ENCODE measurements at places on chromosomes 3 and 15.

- peak; percentile 67 for DNase-seq
Measured at GRCh38 chr3:69197922-69198530, 75.6 kb upstream of the LMOD3 start.

DNA sequence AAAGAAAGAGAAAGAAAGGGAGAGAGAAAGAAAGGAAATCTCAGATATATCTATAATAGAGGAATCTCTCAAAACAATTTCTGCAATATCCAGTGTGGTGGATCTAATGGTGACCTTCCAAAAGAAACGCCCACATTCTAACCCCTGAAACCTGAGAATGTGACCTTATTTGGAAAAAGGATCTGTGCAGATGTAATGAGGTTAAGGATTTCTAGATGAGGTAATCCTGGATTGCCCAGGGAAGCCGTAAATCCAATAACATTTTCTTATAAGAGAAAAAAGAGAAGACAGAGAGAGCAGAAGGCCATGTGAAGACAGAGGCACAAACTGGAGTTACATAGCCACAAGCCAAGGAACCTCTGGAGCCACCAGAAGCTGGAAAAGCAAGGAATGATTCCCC, 307.6 kb downstream of the ZBTB20 start:
- DNase-seq = no peak

GRCh38 chr3:183576487-183577107, 21.1 kb upstream of the KLHL6 start:
- DNase-seq = no peak

GRCh38 chr3:56135941-56136340, 332.3 kb downstream of the ERC2 start:
- no peak for DNase-seq

DNA sequence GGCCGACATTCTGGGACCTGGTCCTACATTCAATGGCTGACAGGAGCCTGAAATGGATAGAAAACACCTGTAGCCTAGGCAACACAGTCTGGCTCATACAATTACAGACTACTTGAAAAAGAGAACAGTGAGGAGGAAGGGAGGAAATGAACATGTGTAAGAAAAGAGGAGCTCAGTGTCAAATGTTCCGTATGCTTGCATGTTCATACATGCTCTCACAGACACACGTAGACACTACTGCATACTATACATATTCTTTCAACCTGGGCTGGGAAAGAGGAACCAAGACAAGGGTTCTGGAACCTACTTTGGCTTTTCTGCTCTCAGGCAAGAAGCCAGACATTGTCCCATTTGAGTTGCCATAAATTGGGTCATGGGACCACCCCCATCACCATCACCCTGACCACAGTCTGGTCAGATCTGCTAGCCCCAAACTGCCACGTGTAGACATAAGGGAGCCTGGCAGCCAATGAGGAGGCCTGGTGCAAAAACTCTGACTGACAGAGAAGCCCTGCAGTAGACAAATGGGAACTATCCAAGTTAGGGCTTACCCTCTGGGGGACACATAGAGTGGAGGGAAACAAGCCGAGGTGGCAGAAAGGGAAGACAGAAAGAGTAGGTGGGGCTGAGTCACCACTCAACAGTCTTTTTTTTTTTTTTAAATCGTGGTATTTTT, 310.0 kb downstream of the SHQ1 start:
- no peak for DNase-seq

DNA sequence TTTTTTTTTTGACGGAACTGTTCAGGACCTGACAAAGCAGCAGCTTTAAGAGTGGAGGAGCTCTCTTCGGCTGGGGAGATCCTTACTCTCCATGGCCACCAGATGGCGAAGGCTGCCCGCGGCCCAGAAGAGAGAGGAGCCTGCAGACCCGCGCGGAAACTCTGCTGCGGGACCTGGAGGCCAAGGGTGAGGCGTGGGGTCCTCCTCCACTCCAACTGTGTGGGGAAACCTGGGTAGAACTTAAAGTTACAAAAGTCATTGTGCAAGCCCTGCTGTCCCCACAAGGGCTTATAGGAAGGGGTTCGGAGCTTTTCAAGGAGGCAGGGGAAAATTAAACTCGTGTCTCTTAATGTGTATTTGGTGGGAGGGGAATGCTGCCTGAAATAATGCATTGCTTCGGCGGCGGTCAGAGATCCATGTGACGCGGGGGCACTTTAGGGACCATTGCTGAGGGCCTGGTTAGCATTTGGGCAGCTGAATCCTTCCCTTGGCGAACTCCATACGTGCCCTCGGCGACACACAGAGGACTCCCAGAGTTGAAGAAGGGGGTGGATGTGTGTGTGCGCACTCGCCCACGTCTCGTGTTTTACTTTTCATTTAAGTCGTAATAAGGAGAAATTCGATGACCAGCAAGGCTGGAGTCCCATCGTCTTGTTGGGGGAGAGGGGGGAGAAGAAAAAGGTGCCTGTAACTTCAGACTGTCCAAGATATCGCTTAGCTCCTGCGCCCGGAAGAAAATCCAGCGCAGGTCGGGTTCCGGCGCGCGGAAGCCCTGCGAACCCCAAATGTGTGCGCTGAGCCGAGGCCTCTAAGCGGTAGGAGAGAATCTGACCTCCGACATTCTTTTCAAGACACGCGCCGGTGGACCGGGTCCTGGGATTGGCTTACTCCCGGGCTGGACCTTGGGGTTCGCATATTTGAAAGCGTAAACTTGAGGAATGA, 9.7 kb downstream of the EOMES start:
- peak; percentile 77 for DNase-seq

DNA sequence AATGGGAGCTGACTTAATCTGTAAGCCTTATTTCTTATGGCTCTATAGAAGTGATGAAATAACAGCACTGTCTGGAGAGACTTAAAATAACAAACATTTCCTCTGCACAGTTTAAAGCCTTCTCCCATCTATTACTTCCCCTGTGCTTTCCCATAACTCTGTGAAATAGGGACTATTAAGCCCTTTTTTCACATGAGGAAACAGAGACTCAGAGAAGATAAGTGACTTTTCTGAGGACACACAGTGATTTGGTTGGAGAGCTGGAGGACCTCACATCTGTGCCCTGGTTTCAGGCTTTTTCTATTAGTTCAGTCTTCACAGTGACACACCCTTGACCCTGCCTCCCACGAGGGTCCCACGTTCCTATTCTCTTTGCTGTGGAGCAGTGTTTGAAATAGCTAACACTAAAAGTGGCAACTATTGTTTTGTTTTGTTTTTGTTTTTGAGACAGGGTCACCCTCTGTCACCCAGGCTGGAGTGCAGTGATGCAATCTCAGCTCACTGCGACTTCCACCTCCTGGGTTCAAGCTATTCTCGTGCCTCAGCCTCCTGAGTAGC, 82.9 kb downstream of the ST6GAL1 start:
- no peak for DNase-seq

GRCh38 chr3:124985349-124985748, 50.8 kb upstream of the MUC13 start:
- DNase-seq = no peak

DNA sequence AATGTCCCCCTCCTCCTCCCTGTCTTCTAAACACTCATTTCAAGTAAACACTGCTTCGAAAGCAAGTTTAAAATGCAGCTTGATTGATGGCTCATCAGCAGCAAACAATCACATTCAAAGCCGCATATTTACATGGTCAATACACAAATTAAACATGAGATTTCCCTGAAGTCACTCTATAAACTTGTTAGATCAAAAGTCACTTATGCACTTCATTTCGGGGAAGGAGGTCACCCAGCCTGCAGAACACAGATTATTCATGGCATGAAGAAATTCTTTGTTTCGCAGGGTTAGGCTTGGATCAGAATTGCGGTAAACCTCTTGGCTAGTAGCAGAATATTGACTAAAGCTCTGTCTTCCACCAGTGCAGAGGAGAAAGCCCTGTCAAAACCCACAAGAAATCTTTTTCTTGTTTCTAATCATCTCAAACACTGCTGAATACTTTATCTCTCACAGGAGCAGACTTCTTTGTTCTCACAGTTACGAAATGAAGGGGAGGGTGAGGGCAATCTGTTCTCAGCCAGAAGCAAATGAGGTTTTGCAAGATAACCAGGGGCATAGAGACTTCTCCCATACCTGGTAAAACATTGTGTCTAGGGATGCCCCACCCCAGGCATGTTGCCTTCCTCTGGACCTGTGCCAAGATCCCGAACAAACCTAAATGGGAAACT, 133.3 kb upstream of the CHL1 start:
- no peak for DNase-seq

DNA sequence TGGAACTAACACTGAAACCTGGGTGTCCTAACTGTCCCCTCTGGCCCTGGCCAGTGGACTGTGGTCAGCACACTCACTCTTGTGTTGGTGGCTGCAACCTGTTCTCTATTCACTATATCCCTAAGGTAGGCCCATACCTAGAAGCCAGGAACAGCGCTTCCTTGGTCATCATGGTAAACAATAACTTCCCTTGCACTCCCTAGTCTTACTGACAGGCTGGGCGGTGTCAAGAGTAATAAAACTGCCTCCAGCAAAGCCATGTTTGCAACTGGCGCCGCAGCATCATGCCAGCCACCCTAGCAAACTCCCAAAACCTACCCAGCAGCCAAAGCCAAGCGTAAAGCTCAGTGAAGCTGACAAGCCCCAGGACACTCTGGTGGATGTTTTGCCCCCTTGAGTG, 63.1 kb upstream of the TSEN2 start:
- DNase-seq = no peak

DNA sequence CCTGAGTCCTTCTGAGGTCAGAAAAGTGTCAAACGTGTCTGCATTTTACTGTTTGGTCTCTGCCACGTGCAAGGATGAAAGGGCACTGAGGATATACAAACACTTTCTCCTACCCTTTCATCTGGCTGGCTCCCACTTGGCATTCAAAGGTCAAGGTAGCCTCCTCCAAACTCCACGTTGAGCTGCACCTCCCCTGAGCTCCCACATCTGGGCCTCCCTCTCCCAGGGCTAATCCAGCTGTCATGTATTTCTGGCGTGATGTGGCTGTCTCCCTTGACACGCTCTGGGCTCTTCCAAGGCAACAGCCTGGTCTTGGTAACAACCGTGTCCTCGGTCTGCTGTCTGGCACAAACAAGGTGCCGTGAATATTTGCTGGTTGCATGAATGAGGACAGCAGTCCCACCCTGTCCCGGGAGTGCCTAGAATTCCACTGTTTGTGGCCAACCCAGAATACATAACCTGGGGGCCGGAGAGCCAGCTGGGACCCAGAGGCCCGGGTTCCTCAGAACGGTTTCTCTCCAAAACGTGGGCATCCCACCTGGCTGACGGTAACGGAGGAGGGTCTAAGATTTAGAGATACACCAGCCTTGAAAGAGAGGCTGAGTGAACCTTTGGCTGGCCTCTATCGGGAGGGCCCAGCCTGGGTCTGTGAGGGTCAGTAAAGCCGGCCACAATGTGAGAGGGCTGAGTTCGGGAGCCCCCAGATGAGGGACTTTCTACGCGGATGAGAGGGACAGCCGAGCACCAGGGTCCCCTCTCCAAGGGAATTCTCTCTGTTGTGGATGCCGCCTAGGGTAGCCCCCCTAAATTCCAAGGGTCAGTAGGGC, 767 bp downstream of the GLT8D1 start:
- DNase-seq = no peak

- peak; percentile 31 for DNase-seq
Measured at GRCh38 chr3:115040673-115041286, 106.3 kb downstream of the ZBTB20 start.

- peak; percentile 81 for DNase-seq
Measured at GRCh38 chr3:71064291-71064955, 519.1 kb downstream of the FOXP1 start.

DNA sequence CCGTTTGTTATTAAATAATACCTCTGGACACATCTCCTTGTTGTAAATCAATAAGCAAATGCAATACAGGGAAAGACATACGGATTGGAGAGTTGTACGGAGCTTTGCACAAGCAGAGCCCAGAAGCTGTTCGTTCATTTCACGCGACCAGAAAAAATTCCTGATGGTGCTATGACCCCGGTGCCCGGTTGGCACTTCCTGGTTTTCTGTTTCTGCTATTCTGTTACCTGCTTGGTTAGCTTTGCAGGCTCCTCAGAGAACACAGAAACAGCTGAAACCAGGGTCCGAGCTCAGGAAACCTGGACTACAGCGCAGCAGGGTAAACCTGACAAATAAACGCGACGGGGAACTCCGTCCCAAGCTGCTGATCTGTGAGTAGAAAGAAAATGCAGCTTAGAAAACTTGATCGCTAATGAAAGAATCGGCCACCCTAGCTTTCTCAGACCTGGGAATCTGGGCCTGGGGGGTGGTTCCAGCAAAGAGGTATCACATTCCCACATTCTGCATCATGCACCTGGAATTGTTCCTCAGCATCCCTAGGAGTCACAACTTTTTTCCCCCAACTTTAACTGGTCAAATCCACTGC, 845 bp downstream of the CNTN3 start:
- no peak for DNase-seq

- no peak for DNase-seq
Measured at GRCh38 chr15:55530861-55531313, 22.9 kb upstream of the DNAAF4 start.

DNA sequence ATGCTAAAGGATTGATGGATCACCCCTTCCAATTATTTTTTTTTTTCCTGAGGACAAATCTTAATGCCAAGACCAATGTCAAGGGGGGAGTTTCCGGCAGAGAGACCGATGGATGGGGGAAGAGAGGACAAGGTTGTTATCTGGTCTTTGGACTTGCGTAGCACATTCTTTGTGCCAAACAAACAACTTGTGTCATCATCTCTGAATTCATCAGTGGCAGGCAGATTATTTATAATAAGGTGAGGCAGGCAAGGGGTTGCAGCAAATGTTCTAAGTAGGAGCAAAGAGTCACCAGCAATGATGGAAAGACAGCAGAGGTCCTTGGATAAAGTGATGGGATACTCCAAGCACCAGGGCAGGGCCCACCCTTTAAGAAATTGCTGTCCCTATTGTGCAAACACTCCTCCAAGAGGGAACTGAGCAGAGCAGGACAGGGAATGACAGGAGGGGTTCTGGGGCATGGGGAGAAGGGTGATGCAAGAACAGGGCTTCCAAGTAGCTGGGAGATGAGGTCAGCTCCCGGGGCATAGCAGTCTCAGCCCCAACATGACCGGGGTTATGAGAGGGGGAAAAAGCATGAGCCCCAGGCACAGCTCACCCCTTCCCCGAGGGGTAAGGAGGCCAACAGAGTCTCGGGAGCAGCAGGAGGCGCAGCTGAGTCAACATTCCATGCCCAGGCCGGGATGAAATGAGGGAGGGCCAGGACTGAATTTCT, 57.4 kb downstream of the ANXA2 start:
- no peak for DNase-seq

GRCh38 chr3:17195856-17196604, 311.3 kb downstream of the PLCL2 start:
- no peak for DNase-seq

- no peak for DNase-seq
Measured at GRCh38 chr3:51930439-51930838, 11.3 kb downstream of the RRP9 start.

DNA sequence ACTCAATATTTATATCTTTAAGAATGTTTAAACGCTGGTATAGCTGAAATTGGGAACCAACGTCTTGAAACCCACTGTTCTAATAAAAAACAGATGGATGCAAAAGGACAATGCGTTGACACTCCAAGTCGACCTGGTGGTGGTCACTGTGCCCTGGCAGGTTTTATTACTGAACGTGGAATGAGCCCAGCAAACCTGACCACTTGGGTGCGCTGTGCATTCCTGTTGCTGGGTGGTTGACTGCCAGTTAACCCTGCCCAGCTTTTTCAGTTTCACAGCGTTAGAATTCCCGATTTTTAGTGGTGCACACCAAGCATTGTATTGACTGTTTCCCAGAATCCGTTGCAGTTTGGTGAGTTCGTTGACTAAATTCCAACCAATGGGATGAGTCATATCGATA, 384.4 kb downstream of the OCA2 start:
- no peak for DNase-seq

Measured in CD4-positive, alpha-beta memory T cell (primary cell).